ENCODE measurements at places on chromosomes 5 and 9. TPM values are rescaled to one million over a fixed set of nuclear protein-coding genes. Genes with fewer than 3 reads are reported as not detected.

GRCh38 chr5:79200573-79201183, 35.3 kb upstream of the JMY start:
- no peak for DNase-seq

The BRD3 gene
- total RNA-seq, result 1.3 TPM

The FAM153A gene
- total RNA-seq, result not detected

The ZDHHC11B gene
- total RNA-seq, result not detected

DNA sequence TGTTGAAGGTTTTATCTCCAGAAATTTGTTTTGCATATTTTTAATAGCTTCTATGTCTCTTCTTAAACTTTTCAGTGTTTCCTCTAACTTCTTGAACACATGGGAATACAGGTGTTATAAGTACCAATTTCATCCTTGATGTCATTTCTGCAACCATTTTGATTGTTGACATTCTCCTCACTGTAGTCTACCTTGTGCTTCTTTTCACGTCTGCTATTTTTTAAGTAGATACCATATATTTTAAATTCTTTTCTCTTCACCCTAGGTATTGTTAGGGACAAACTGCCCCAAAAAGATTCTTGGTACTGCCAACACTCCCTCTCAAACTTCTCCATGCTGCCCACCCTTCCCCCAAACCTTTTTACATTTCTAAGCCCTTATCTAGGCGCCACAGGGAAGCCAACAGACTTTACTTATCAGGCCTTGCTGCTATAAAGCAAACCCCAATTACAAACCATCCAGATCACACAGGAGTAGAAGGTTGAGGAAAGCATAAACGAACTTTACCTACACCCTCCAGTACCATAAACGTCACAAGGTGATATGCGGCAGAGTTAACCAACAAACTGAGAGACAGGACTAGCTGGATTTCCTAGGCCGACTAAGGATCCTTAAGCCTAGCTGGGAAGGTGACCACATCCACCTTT, 1165.3 kb downstream of the TAF11L14 start:
- DNase-seq, result no peak

DNA sequence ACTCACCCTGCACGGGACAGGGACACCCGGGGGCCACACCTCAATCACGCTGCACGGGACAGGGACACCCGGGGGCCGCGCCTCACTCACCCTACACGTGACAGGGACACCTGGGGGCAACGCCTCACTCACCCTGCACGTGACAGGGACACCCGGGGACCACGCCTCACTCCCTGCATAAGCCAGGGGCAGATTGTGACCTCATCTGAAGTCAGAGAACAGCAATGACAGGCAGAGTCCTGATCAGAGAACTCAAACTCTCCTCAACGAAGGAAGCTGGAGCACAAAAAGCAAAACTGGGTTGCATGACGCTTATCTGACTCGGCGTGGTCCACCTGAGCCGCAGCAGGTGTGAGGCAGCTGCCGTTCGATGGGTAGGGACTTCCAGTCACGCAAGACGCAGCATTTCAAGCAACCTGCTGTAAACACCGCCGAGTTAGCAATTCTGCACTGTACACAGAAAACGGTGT, 3.2 kb downstream of the TERT start:
- no peak for DNase-seq

The CD180 gene
- total RNA-seq, result not detected

DNA sequence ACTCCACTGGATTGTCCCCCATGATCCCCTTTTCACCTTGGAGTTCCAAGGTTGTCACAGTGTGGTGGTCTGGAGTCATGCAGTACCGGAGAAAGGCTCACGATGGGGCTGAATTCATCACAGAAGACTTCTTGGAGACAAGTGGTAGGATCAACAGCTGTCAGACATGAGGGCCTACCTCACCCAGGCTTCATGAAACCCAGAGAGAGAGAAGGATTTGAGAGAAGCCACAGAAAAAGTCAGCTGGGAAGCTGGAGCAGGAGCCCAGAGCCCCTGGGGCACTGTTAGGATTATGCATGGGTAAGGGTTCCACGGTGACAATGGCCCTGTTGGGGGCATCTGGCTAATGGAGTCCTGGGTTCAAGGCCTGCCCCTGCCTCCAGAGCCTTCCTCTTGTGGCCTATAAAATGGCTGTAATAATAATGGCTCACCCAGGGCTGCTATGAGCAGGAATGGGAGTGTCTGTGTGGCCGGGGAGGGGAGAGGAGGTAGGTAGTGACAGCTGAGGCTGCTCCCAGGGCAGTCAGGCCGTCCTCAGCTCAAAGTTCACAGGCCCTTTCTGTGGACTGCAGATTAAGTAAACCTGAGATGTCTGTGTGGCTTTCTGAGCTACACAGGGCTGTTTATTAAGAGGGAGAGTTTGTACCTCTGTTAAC, 910 bp downstream of the TRIM14 start:
- DNase-seq, result peak; percentile 38

DNA sequence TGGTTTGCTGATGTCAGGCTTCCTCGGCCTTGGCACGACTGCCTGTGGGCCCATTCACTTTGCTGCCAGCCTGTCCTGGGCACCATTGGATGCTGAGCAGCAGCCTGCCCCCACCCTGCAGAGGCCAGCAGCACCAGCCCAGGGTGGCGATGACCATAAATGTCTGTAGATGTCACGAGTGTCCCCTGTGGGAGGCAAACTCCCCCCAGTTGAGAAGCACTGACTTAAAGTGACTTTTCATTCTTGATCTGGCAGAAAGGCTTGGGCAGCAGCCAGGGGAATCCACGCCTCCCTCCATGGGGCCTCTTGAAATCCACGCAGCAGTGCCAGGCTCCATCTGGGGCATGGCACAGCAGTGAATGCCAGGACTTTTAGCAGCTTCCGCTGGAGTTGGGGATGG, 21.8 kb downstream of the IRX4 start:
- no peak for DNase-seq

GRCh38 chr9:116476935-116477381, 210.1 kb upstream of the TRIM32 start:
- DNase-seq, result no peak

GRCh38 chr9:31912636-31913035, 471.8 kb upstream of the ACO1 start:
- no peak for DNase-seq

- no peak for DNase-seq
Observed at GRCh38 chr5:80217667-80218066, 38.2 kb downstream of the SERINC5 start.

- DNase-seq, result no peak
Observed at GRCh38 chr5:73391441-73391881, 57.1 kb downstream of the FOXD1 start.

The IFNA21 gene
- total RNA-seq, result not detected

DNA sequence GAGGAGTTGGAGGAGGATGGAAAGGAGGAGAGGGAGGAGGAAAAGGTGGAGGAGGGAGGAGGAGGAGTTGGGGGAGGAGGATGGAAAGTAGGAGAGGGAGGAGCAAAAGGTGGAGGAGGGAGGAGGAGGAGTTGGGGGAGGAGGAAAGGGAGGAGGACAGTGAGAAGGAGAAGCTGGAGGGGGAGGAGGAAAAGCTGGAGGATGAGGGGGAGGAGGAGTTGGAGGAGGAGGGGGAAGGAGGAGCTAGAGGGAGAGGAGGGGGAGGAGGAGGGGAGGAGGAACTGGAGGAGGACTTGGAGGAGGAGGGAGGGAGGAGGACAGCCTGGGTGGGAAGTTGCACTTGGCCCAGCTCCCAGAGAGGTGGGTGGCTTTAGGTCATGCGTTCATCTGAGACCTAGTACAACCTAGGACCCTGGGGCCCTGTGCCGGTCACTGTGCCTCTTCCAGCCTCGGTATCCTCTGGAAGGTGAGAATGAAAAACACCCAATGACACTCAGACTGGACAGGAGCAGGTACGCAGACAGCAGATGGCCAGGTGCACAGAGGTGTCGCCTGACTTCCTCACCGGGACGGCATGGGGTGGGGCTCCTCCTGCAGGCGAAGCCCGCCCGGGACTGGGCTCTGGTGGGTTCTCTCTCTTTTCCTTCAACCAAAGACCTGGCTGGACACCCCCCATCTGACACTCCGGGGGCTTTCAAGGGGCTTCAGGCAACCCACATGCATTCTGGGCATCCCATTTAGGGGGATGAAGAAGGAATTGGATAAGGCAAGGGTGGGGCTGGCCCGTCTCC, 12.2 kb upstream of the SLC2A6 start:
- DNase-seq, result no peak

The MYMK gene
- total RNA-seq, result not detected

DNA sequence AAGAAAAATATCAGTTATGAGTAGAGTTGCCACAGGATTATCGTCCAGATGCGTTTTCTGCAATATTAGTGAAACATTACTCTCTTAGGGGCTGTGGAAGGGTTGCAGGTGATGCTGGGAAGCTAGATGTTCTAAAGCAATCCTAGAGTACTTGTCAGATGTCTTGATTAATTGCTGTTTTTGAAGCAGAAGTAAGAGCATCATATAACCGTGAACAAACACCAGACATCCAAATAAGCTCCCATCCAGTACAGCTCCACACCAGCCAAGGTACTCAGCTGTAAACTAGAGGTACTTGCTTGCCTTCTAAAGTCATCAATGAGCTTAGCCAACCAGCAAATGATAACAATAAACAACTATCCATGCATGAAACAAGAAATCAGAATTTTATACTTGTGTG, 131.1 kb downstream of the ST8SIA4 start:
- no peak for DNase-seq

GRCh38 chr9:76717176-76717575, 47.1 kb upstream of the PCA3 start:
- DNase-seq, result no peak

DNA sequence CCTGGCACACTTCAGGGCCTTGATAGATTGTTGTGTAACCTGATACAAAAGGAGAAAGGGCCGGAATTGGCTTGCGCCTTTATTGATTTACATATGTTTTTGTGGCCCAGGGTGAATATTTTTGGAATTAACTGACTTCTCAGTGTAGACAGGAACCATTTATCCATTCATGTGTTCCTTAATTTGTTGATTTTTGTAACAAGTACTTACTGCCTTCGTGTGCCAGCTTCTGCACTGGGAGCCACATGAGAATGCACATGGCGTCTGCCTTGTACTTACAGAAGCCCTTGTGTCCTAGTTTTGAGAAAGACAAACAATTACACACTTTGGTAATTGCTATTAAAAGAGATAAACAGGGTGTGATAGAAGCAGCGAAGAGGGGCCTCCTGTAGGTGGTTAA, 26.4 kb downstream of the EHMT1 start:
- DNase-seq, result no peak

- DNase-seq, result peak; percentile 14
Observed at GRCh38 chr9:27427272-27427643, 96.8 kb upstream of the IFNK start.
